ENCODE measurements at places on chromosomes 13 and 19.

DNA sequence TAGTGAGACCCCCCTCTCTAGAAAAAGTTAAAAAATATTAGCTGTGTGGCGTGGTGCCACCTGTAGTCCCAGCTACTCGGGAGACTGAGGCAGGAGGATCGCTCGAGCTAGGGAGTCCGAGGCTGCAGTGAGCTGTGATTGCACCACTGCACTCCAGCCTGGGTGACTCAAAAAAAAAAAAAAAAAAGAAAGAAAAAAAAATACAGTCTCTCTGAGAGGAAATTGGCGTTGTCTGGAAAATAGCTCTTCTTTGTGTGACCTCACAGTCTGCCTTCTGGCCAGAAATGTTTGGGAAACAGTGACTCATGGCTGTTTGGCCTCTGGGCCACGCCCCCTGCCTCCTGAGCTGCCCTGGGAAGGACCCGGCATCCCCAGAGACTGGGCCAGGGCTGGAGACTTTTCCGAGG, 10.7 kb downstream of the MARCHF2 start:
- DNase-seq = peak; percentile 97

- DNase-seq = no peak
Observed at GRCh38 chr19:12912571-12912970, 6.5 kb downstream of the SYCE2 start.

DNA sequence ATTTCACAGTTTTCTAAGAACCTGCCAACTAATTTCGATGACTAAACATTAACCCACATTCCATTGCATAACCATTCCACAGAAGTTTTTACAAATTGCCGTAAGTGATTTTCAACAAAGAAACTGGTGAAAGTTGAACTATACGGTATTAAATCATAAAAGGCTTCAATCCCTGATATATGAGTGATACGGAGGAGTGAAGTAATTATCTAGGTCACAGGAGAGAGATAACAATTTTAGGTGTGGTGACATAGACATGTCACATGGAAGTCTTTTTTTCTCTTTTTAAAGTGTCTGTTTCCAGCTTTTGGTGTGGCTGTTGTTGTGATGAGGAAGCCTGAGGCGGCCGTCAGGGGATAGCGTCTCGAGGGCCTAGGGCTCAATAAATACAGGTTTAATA, 29.4 kb downstream of the TBC1D4 start:
- no peak for DNase-seq

DNA sequence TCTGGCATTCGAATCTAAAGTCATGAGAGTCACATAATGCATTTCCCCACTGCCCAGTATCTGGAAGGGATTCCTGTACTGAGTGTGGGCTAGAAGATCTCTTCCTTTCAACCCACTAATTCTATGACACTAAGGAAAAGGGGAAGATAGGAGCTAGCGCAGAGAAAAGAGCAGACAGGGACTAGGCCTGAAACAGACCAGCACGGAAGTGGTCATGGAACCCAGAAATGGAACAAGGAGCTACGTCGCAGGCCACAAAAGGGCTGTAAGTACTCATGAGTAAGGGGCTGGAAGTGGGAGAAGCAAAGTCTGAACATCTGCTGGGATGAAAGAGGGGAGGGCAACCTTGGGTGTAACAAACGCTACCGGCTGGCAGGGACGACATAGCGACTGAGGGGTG, 8.6 kb downstream of the ABCC4 start:
- DNase-seq = no peak

Data from HFFc6 (cell line).